ENCODE measurements at places on chromosomes 16 and 17.

GRCh38 chr16:85755929-85756768, 5.3 kb upstream of the C16orf74 start:
- no peak for DNase-seq

GRCh38 chr17:83119987-83120864, 40.8 kb downstream of the METRNL start:
- no peak for DNase-seq

DNA sequence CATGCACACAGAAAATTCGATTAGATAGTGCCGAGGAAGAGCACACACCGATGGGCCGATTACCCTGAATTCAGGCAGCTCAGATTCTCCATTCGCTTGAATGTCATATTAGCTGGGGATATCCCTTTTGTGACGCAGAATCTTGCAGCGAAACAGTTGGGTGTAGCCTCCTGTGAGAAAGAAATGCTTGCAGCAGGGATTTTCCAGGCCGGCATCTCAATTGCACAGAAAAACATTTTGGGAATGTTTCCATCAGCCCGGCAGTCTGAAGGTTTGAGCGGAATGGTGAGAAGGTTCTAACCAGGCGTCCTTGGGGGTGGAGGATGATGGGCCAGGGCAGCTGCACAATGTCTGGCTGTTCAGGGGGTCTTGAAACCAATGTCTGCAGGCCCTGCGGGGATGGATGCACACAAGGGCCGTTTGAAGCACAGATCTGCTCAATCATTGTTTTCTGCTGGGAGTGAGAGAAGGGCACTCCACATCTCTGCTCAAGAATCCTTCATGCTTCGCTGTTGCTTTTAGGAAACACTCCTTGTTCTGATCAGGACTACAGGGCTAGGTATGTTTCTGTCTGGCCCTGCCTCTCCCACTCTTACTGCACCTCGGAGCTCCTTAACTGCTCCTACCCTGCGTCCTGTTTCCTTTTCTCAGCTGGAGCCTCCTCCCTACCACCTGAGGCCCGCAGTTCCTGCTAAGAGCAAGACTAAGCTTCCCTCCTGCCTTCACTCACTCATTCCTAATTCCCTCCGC, 94.6 kb downstream of the CMIP start:
- no peak for DNase-seq

DNA sequence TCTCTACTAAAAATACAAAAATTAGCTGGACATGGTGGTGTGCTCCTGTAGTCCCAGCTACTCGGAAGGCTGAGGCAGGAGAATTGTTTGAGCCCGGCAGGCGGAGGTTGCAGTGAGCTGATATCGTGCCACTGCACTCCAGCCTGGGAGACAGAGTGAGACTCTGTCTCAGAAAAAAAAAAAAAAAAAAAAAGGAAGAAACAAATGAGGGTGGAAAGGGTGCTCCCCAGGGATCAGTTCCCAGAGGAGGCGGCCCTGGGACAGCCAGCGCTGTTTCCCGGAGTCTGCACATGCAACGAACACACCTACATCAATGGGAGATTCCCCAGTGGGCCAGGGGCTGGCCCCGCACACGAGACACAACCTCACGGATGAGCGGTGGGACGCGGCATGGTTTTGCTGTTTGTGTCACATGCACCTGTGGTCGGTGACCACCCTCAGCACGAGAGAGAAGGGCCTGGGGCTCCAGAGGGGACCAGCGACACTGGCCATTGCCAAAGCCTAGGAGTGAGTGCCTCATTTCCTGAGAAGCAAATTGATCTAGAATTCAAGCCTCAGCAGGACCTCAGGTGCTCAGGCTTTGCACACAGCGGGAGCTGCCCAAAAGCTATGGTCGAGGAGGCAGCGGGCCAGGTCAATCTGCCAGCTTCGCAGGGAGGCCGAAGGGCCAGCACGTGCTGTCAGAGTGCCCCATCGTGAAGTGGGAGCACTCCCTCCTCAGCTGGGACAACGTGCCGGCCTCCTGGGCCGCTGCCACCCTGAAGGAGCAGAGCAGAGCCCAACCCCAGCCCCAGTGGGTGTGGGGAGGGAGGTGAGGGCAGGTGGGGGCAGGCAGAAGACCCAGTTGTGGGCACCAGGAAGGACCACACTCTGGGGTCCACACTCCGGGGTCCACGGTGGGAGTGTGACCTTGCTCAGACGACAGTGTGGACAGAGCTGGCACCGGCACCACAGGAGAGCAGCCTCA, 13.8 kb upstream of the WDR45B start:
- no peak for DNase-seq

DNA sequence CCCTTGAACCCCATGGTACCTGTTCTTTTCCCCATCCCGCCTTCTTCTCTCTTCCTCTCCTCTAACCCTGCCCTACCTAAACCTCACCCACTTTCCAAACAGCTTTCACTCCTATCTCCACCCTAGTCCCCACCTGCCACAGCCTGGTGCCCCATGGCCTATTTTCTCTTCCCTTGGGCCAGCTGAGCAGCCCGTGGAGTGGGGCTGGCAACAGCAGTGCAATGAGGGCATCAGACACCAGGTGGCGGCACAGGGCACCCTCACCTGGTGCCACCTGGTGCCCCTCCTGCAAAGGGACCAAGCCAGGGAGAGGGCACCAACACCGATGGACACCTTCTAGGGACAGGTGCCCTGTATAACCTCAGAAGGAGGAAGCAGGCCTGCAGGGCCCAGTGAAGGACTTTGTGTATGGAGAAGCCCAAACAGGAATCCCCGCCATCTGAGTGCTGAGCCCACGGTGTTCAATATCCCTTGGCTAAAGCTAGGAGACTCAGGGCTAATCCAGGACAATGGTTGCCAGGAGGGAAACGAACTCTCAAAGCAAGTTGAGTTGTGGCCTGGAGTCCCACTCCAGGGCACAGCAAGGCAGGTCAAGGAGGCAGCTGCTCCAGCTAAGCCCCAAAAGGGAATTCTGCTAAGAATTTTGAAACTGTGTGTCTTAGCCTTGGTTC, 4.0 kb upstream of the ABCC3 start:
- no peak for DNase-seq

DNA sequence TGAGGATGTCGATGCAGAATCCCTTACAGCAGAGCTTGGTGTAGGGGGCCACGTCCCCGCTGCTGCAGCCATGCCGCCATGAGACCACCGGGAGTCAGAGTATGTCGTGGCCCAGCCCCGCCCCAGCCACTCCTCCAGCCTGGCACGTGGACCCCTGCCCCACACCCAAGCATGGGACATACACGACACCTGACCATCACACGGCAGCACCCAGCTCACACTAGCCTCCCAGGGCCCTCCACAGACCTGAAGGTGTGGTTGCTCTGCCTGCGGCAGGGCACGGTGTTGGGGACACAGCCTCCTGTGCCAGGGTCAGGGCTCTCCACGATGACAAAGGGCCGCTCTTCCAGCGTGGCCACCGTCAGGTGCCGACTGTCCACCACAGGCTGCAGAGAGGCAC, 9.4 kb downstream of the GRIN2C start:
- DNase-seq, result no peak

- no peak for DNase-seq
These were observed 59.6 kb downstream of the HS3ST4 start for GRCh38 chr16:25751230-25751835.

DNA sequence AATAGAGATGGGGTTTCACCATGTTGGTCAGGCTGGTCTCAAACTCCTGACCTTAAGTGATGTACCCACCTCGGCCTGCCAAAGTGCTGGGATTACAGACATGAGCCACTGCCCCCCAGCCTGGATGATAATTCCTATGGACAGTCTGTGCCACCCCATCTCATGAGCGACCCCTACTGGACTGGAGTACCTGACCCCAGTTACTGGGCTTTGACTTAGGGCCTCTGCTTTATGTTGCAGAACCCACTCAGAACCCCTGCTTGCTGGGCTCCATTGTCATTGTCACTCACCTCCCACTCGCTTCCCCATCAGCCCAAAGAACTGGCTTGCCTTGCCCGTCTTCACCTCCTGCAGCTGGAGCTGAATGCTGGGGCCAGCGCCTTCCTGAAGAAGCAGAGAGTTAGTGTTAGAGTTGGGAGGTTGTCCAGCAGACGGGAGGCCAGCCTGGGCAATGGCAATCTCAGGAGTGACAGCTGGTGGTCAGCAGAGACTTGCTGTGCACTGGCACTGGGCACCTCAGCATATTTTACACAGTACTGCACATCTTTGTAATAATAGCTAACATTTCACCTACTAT, 4.0 kb downstream of the TAC4 start:
- no peak for DNase-seq

Measured in T-helper 2 cell (primary cell).